ENCODE measurements at places on chromosomes 11 and 22. TPM values are rescaled to one million over a fixed set of nuclear protein-coding genes. Genes with fewer than 3 reads are reported as not detected.

GRCh38 chr11:58617976-58618557 is 4.4 kb upstream of the CNTF start:
- no peak for DNase-seq

Gene PTPRJ
- total RNA-seq: 25.5 TPM

GRCh38 chr22:47801541-47802245 is 1039.2 kb downstream of the TBC1D22A start:
- no peak for DNase-seq

- DNase-seq: no peak
Measured at GRCh38 chr11:2788168-2789071, 88.6 kb upstream of the KCNQ1OT1 start.

Gene CYTH4
- total RNA-seq: not detected

DNA sequence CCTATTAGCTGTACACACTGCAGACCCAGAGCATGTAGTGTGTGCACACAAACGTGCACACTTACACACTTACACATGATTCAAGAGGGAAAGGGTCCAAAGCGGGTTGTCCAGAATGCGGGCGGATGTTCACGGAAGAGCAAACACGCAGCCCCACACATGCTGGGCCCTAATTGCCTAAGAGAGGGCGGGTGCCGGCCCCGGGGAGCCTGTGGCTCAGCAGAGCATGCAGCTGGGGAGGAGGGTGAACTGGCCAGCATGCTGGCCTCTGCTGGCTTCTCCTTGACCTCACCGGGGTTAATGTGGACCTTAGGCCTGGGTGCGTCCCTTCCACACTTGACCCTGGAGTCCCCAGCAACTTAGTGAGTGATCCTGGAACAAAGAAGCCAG is 816.3 kb downstream of the BRD1 start:
- no peak for DNase-seq

DNA sequence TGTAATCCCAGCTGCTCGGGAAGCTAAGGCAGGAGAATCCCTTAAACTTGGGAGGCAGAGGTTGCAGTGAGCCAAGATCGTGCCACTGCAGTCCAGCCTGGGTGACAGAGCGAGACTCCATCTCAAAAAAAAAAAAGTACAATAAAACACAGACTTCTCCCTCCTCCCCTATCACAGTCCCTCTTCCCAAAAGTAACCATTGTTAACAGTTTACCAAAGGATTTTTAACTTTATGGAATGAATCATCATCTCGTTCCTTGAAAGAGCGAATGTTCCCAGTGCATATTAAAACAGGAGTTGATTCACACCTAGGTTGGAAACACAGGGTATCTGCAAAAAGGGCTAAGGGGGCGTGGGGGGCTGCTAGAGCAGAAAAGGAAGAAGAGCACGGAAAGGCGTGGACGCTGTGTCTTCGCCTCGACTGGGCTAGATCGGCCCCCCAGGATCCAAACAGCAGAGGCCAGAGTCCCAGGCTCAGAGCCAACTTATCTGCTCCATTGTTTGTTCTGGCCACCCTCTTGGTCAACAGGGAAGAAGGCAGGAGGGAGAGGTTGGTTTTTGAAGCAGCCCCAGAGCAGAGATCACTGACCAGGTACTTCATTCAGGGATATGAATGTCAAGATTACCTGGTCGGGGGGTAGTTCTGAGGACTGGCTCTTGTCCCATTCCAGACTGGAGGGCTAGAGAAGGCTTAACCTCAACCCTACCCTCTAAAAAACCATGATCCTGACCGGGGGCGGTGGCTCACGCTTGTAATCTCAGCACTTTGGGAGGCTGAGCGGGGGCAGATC is 2.1 kb upstream of the AHNAK start:
- DNase-seq: no peak

DNA sequence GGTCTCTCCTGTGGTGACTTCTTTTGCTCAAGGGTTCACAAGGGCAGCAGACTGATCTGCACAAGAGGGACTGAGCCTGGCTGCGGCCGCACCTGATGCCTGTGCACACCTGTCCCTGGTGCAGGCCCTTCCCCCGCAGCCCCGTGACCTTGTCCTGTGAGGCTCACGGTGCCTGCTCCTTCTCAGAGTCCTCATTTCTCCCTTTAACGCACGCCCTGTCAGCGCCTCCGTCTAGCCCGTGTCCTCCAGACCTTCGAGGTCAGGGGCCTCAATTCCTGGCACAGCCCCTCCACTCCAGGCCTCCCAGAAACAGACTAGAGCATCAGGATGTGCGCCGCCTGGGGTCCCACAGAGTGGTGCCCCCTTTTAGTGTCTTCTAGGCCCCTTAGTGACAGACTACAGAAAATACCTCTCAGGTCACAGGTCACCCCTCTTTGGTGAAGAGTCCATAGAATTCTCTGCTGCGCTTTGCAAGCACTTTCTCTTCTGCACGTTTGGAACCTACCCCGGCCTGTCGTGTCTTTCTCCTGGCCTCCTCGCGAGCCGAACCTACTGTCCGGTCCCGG is 1.0 kb upstream of the DRD4 start:
- DNase-seq: no peak

- DNase-seq: no peak
Measured at GRCh38 chr22:39134366-39135091, 18.0 kb downstream of the CBX7 start.

Measured in neural crest cell (in vitro differentiated cells).